Panc1 (cell line): ENCODE measurements at places on chromosomes 7 and 10. TPM values are rescaled to one million over a fixed set of nuclear protein-coding genes. Genes with fewer than 3 reads are reported as not detected.

AQP1 gene
- total RNA-seq: 0.57 TPM

LRRC18 gene
- not detected for total RNA-seq

DNA sequence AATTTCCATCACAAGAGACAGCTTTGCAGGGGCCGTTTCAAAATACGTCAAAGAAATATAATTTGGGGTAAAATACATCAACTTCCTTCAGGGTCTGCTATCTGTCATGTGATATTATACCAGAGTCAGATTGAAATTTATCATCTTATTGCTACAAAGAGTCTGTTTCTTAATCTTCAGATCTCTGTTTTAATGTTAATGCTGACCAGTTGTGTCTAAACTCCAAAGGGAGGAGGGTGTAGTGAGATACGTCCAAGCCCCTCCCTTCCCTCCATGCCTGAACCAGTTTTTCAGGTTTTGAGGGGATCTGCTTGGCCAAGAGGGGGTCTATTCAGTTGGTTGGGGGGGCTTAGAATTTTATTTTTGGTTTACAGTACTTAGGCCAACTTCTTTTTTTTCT, 891.6 kb downstream of the GRM8 start:
- DNase-seq: no peak

GRCh38 chr10:30371954-30372353, 22.9 kb upstream of the MTPAP start:
- no peak for DNase-seq

- peak; percentile 70 for DNase-seq
Measured at GRCh38 chr10:113854013-113854760, at the start of the genes DCLRE1A and NHLRC2. DCLRE1A (minus strand) TSS chr10:113854082; CDS start chr10:113853182, 900 bp downstream. NHLRC2 (plus strand) TSS chr10:113854661; CDS start chr10:113854873, 212 bp downstream.

DNA sequence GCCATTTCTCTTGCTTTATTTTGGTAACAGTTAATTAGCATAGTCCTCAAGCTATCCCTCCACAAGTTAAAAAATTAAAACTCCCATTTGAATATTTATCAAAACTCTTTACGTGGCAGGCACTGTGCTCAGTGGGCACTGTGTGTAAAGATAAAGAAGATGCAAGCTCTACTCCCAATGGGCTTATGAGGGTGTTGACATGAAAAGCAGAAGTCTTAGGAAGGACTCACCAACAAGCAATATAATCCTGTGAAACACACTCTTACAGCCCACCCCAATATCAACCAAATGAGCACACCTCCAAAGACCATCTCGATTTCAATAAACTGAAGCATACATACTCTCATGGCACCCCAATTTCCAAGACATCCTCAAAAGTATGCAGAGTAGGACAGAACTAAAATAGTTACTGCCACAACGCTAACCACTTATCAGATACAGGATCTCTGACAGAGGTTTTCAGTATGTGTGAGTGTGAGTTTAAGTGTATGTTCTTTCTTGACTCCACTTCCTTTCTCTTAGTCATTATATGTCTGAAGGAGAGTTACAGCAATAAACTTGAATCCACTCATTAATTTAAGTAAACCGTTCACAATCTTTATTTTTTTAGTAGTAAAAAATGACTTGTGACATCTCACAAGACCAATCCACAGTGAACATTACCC, 120.0 kb downstream of the PDE1C start:
- no peak for DNase-seq

DNA sequence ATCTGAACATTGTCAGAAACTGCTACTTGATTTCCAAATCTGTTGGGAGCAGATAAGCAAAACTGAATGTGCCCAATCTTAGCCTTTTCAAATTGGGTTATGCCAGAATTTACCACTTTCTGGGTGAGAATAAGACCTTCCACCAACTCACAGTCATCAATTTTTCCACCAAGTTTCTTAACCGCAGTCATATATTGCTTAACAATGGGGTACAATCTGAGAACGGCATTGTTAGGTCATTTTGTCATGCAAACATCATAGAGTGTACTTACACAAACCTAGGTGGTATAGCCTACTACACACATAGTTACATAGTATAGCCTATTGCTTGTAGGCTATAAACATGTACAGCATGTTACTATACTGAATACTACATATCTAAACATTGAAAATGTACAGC, 16.0 kb downstream of the MRPS33 start:
- DNase-seq: no peak

- no peak for DNase-seq
Measured at GRCh38 chr7:86961686-86962085, 97.8 kb downstream of the ELAPOR2 start.

DNA sequence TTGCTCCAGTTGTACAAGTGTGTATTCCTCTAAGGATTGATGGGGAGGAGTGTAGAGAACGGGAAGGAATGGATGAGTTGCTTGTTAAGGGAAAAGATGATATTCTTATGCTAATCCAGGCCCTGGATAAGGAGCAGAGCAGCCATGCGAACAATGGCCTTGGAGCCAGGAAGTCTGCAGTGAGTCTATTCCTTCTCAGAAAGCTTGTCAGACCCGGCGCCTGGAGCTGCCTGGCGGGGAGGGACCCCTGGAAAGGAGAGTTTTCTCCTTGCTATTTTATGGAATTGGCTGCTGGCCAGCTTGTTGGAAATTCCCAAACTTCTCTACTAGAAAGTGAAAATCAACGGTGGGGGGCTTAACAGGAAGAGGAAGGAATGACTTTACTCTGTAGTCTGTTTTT, 89.1 kb downstream of the MMRN2 start:
- DNase-seq: no peak

- peak; percentile 76 for DNase-seq
Measured at GRCh38 chr10:97648562-97649404, 8.3 kb downstream of the PI4K2A start.
